ENCODE measurements at places on chromosomes 12 and 14. TPM values are rescaled to one million over a fixed set of nuclear protein-coding genes. Genes with fewer than 3 reads are reported as not detected.

Gene PRB2
- not detected for polyA plus RNA-seq

Gene SCAF11
- 123 TPM for polyA plus RNA-seq

Gene A2M
- polyA plus RNA-seq = not detected

Gene SERPINA12
- not detected for polyA plus RNA-seq

Gene TSPAN11
- polyA plus RNA-seq = not detected

Gene OR6C70
- polyA plus RNA-seq = not detected

Gene PRIMA1
- polyA plus RNA-seq = not detected

Gene KRT75
- polyA plus RNA-seq = not detected

Gene BEGAIN
- polyA plus RNA-seq = 0.91 TPM

Gene SNW1
- polyA plus RNA-seq = 65.1 TPM

Gene KCNMB4
- polyA plus RNA-seq = 0.19 TPM

Gene POTEG
- not detected for polyA plus RNA-seq

Gene TMEM233
- not detected for polyA plus RNA-seq

Gene SLC25A47
- not detected for polyA plus RNA-seq

Gene ATF1
- polyA plus RNA-seq = 37.8 TPM

Gene CPNE6
- not detected for polyA plus RNA-seq

Gene ETNK1
- 17.0 TPM for polyA plus RNA-seq

Gene WNT5B
- polyA plus RNA-seq = 0.33 TPM

Gene CLEC7A
- 1.9 TPM for polyA plus RNA-seq

Gene SSTR1
- not detected for polyA plus RNA-seq

Gene MED13L
- polyA plus RNA-seq = 10.7 TPM

Gene TMEM30B
- polyA plus RNA-seq = 0.33 TPM

Gene RD3L
- polyA plus RNA-seq = not detected

Gene RASSF9
- polyA plus RNA-seq = not detected

Gene ANGEL1
- polyA plus RNA-seq = 20.7 TPM

Gene RPGRIP1
- 0.14 TPM for polyA plus RNA-seq

Data from IgD-negative memory B cell (primary cell).